ENCODE measurements at places on chromosomes 12 and 14. TPM values are rescaled to one million over a fixed set of nuclear protein-coding genes. Genes with fewer than 3 reads are reported as not detected.

NKX2-8 gene
- not detected for total RNA-seq

KCNJ8 gene
- not detected for total RNA-seq

RAPGEF3 gene
- 114 TPM for total RNA-seq

PMCH gene
- not detected for total RNA-seq

SLC6A13 gene
- total RNA-seq = not detected

PLEKHG7 gene
- total RNA-seq = not detected

GRCh38 chr12:52285851-52286530 is 5.3 kb downstream of the KRT81 start:
- DNase-seq = no peak

DNA sequence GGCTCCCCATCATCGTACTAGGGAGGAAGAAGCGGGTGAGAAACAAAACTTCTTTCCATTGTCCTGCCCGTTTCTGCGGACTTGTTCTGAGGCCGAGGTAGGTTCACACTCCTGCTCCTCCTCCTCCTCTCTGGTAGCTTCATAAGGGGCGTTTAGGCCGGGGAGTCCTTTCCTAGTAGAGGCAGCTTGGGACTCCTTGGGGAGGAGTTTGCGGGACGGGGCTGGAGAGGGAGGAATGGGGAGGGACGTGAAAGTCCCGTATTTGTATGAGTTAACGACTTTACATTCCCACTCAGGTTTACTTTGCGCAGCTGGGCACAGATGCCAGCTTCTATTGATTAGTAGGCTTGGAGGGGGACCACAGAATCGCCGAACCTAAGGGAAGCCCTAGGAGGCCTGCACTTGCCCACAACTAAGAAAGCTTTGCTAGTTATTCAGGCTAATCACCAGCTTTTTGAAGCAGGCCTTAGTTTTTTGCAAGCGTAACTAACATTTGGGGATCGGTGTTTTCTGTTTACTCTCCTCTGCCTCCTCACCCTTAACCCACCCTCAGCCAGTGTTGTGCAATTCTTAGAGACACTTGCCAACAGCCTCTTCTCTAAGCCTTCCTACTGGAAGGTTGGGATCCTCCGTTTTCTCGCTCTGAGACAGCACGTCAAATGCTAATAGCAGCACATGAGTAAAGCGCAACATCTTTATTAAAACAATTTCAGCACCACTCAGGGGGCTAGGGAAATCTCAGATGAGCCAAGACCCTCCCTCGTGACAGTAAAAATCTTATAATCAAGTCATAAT is 499 bp downstream of the RNASE4 start:
- DNase-seq = peak; percentile 79

DNA sequence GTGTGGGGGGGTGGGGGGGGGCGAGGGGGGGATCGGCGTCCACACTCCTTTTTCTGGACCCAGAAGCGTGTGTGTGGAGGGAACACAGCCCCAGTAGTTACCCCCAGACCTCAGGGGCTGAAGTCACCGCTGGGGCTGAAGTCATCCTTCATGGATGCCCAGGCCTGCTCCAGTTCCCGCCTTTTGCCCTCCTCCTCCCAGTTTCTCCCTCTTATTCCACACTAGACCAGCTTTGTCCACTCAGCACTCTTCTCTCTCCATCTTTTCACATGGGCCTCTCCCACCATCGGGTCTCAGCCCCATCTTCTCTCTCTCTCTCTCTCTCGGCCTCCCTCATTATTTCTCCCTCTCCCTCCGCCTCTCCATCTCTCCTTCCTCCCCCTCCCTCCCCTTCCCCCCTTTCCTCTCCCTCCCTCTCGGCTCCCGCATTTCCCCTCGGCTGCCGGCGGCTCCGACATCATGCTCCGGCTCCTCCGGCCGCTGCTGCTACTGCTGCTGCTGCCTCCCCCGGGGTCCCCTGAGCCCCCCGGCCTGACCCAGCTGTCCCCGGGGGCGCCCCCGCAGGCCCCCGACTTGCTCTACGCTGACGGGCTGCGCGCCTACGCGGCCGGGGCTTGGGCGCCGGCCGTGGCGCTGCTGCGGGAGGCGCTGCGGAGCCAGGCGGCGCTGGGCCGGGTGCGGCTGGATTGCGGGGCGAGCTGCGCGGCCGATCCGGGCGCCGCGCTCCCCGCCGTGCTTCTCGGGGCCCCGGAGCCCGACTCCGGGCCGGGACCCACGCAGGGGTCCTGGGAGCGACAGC is at the start of gene P3H3:
Gene P3H3, plus strand, starts transcription at position 426 of the 799 bp plus-strand sequence. Its CDS starts 34 bp downstream, at position 460.
- peak; percentile 82 for DNase-seq

DNA sequence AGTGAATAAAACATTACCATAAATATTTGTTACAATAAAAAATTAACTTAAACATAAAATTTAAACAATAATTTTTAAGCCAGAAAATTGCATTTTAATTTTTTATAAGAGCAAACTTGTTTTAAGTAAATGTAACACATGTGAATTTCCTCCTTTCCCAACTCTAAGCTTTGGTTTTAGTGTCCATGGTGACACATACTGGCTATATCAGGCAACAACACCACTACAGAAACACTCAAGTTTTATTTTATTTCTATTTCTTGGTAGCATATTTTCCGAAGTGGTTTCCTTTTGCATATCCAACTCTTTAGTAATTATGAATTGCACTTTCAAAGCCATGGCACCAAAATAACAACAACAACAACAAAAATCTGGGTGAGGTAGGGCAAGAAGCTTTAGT is 2.2 kb downstream of the NELL2 start:
- DNase-seq = peak; percentile 55

DNA sequence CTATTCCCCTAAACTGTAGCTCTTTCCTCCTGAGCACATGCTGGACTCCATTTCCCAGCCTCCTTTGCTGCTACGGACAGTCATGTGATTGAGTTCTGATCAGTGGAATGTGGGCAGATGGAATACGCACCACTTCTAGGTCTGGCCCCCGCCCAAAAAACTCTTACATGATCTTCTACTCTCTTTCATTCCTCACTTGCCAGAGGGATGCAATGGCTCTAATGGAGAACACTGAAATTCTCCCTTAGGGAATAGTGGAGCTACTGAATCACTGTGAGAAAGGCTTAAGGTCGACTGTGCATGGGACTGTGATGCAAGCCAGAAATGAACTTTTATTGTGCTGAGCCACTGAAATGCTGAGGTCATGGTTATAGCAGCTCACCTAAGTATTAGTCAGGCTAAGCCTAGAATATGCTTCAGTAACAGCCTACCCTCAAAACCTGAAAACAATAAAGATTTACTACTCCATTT is 13.0 kb upstream of the TMED2 start:
- DNase-seq = peak; percentile 27
